ENCODE measurements at places on chromosomes 1 and 21. TPM values are rescaled to one million over a fixed set of nuclear protein-coding genes. Genes with fewer than 3 reads are reported as not detected.

The PCAT6 gene
- not detected for total RNA-seq

The ZBTB8B gene
- total RNA-seq: under 0.01 TPM

The KCNE2 gene
- total RNA-seq: not detected

The SPAG17 gene
- 0.82 TPM for total RNA-seq
